ENCODE measurements at places on chromosomes 12 and 14.

- DNase-seq, result no peak
These were observed 60.2 kb downstream of the UBR7 start for GRCh38 chr14:93267149-93267711.

DNA sequence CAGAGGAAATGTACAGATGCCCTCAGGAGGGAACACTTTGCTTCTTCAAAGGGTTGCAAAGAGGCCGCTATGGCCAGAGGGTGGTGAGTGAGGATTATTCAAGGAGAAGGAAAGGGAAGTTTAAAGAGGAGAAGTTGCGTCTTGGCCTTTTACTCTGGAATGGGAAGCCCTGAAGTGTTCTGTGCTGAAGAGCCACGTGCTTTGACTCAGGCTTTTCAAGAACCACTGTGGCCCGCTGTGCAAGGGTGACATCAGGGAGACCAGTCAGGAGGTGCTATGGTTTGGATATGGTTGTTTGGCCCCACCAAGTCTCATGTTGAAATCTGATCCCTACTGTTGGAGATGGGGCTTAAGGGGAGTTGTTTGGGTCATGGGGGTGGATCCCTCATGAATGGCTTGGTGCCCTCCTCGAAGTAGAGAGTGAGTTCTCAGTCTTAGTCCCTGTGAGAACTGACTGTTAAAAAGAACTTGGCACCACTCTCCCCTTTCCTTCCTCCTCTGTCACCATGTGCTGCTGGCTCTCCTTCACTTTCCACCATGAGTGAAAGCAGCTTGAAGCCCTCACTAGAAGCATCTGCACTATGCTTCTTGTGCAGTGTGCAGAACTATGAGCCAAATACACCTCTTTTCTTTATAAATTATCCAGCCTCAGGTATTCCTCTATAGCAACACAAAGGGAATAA is 66.1 kb upstream of the DUSP6 start:
- no peak for DNase-seq

DNA sequence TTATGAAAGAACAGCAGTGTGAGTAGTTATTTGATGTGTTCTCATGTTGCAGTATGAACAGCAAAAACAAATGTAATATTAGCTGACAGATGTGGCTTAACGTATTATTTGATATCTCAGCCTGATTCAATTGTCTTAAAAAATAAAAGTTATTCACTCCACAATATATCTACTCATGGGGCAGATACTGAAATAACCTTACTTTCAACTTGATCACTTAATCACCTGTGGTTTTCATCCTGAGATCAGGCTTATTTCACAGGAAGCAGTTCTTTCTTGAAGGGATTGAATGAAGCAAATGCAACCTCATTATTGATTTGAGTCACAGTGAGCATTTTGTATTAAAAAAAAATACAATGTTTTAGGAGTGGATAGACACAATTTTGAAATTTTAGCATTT is 90.3 kb downstream of the AKAP6 start:
- DNase-seq, result no peak

DNA sequence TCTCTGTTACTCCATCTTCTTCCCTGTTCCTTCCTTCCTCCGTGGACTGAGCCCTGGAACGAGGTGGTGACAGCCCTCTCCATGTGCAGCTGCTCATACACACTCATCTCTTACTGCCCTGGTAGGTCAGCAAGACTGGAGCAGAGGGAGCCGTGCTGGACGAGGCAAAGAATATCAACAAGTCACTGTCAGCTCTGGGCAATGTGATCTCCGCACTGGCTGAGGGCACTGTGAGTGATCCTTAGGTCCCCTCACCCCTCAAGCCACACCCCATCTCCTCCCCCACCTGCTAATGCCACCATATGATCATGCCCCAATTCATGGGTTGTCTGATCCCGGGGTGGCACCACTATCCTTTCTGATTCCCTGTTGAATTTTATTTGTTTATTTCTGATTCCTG is 19.0 kb downstream of the KIF5A start:
- no peak for DNase-seq

DNA sequence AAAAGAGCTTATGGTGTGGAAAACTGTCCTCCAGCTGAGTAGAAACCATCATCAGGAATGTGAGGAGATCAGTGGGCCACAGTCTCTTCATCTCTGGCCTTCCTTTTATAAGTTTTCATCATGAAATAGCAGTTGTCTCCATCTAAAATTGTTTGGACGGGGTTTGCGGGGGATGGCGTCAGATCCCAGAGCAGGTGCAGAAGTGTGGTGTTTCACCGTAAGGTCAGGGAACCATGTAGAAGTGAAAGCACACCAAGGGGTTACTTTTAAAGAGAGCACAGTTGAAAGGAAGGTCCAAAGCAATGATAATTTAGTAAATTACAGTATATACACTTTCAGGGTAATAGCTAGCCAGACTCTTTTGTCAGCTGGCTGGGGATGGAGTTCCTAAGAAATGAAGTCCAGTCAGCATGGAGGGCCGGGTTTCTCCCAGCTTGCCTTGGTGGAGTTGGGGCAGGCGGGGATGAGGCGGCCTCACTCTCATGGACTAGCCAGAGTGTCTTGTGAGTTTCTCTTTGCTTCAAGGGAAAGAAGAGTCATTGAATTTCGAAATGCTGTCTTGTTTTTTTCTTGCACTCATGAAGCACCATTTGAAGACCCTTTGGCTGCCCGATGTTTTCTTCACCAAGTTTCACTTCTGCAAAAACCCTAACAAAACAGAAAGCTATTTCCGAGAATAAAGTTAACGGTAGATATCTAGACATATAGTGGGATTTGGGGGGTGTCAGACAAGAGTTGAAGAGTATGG is 100.6 kb downstream of the ETV6 start:
- no peak for DNase-seq

DNA sequence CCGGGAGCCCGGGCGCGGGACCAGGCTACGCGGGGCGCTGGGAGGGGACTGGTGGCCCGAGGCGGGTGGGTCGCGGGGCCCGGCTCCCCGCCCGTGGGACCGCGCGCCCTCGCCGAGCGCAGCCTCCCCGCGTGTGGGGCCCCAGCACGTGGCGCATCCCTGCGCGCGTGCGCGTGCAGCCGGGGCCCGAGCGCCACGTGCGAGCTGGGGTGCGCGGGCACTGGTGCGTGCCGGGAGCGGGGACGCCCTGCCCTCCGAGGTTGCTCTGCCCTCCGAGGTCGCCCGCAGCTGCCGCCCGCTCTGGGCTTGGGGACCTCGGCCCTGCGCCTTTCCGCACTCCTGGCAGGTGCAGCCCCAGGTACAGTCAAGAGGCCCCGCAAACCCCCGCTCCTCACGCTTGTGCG is 365 bp upstream of the CCDC88C start:
- peak; percentile 80 for DNase-seq

DNA sequence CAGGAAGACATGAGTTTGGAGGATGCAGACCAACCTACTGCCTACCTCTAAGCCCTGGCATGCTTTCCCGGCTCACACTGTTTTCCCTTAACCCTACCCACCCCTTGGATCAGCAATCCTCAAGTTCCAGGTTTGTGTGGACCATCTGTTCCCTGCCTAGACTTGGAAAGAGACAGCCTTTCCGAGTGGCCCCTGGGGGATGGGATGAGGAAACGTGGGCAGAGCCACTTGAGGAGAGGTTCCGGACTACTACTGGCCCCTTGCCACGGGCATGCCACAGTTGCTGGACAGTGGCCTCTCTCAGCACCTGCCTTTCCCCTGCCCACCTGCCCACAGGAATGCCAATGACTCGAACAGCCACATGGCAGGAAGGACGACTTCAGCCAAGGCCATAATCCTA is 135.9 kb downstream of the SLC15A4 start:
- no peak for DNase-seq

GRCh38 chr14:88384718-88385117 is 739 bp upstream of the SPATA7 start:
- DNase-seq, result peak; percentile 4

DNA sequence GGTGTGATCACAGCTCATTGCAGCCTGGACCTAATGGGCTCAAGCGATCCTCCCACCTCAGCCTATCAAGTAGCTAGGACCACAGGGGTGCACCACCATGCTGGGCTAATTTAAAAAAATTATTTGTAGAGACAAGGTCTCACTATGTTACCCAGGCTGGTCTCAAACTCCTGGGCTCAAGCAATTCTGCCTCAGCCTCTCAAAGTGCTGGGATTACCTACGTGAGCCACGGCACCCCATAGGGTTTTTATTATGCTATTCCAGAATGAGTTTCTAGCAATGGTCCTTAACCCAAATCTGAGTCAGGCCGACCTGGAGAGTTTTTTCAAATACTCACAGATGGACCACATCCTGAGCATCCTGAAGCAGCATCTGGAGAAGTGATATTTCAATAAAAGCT is 159.8 kb downstream of the CPNE8 start:
- no peak for DNase-seq

GRCh38 chr12:93279565-93280412 is 97.9 kb upstream of the NUDT4 start:
- DNase-seq, result no peak

- DNase-seq, result no peak
These were observed 69.1 kb upstream of the SSTR1 start for GRCh38 chr14:38138473-38139138.

DNA sequence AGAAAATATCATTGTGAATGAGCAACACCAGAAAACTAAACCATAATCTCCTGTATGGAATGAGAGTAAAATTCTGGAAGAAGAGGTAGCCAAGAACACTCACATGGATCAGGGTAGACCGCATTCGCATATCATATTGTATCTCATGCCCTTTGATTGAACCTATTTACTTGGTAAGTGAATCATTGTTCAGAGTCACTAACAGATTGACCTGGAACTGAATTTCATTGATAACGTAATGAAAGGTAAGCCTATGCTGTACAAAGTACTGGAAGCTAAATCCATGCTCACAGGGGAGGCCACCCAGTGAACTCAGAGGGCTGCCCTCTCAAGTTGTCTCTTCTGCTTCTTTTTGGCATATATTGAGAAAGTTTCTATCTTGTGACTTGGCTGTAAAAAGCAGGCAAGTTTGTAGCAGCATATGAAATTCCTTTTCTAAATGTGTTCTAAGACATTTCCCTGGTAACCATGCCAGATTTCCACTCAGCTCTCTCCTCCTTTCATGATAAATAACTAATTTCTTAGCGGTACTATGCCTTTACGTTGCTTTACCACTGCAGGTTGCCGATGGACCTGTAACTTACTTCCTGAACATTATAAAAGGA is 91.4 kb downstream of the PLCZ1 start:
- DNase-seq, result no peak

DNA sequence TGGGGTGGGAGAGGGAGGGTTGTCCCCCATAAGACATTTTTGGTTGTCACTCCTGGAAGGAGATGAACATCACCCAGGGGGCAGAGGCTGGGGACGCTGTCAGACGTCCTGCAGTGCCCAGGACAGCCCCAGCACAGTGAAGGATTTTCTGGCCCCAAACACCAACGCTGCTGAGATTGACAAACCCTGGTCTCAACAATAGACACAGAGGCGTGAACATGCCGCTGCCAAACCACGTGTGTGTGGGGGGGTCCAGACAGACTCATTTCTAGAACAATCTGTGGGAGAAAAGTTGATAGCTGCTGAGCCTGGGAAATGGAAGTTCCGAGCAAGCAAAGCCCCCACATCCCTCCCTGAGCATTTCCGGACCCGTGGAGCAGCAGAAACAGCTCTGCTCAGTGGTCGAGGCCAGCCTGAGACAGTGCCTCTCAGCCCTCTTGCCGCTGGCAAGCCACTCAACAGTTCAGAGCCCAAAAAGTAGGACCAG is 43.8 kb upstream of the CLMN start:
- DNase-seq, result no peak

- no peak for DNase-seq
These were observed 19.3 kb upstream of the ETV6 start for GRCh38 chr12:11630046-11630706.

DNA sequence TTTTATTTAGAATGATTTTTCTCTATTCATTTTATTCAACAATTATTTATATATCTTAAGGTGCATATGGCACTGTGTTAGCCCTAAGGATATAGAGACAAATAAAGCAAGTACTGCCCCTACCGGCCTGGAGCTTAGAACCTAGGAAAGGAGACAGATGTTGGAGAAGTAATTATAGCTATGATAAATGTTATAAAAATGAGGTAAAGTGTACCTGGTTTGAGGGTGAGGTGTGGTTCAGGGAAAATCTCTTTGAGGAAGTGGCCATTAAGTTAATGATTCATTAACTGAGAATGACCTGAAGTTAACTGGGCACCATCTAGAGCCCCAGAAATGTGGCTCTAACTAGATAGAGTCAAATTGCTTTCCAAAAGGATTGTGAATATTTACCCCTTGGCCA is 31.9 kb downstream of the CDKL1 start:
- no peak for DNase-seq

GRCh38 chr12:128940090-128940888 is 87.0 kb downstream of the GLT1D1 start:
- DNase-seq, result no peak

DNA sequence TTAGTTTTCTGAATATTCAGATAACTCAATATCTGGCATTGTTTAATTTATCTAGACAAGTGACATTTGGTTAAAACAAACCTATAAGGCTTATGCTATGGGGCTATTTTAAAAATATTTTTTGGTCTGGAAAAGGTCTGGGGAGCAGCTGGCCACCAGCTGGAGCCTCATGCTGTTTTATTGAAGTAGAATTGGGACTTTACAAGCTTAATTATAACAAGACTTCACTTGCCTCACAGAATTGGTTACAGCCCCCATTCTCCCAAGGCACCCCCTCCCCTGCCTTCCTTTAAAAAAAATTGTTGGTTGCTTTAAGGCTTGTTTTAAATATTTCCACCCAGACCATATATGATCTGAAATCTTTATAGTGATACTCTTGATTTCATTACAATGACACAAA is 453.9 kb downstream of the ADAMTS20 start:
- no peak for DNase-seq

- no peak for DNase-seq
These were observed 153.7 kb upstream of the SFSWAP start for GRCh38 chr12:131557078-131557709.

DNA sequence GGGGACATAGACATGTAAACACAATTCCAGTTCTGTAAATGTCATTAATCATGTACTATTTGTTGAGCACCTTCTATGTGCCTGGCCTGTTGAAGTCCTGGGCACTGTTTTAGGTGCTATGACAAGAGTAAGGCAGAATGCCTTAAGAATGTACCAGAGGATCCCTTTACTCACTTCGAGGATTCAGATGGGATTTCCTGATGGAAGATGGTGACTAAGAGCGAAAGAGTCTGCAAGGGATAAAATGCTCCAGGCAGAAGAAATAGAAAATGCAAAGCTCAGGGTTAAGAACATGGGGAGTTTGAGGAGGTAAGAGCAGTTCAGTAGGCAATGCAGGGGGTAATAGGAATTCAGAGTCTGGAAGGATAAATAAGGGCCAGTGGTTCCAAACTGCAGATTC is 671.3 kb upstream of the TBX3 start:
- no peak for DNase-seq

- no peak for DNase-seq
These were observed 184.0 kb downstream of the TMX1 start for GRCh38 chr14:51424041-51424440.

- DNase-seq, result no peak
These were observed 4.3 kb downstream of the OASL start for GRCh38 chr12:121034616-121035305.

DNA sequence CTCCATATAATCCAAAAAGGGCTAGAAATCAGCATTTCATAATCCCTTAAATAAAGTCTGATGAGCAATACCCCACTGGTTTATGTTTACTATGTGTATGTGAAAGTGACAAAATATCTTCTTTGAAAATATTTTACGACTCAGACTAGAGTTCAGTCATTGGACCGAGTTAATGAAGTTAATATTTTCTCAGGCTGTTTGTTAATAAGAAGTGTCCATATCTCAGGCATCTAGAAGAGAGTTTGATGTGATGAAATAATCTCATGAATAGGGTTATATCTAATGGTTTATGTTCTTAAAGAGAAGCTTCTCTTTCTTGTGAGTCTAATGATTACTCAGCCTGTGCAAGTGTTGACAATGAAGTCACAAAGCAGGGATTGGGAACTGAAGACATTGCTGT is 51.8 kb downstream of the WIF1 start:
- DNase-seq, result no peak

- no peak for DNase-seq
These were observed 629.5 kb downstream of the TRHDE start for GRCh38 chr12:72901685-72902084.
